Stimulated activated CD4-positive, alpha-beta T cell treated with anti-CD3 and anti-CD28 coated beads, Interleukin-1b, Interleukin-23, amount 100 ng/mL, for 1 hour (primary cell): ENCODE measurements at places on chromosomes 16 and 17.

GRCh38 chr17:68422821-68423220 lies 34.5 kb downstream of the WIPI1 start:
- DNase-seq: no peak

- no peak for DNase-seq
Observed at GRCh38 chr16:5012887-5013286, 20.8 kb downstream of the NAGPA start.

- no peak for DNase-seq
Observed at GRCh38 chr16:27304881-27305745, 8.7 kb upstream of the IL4R start.

GRCh38 chr17:81039854-81040758 lies 5.2 kb downstream of the BAIAP2 start:
- no peak for DNase-seq
